Left renal pelvis (tissue), 4 donors: ENCODE measurements at places on chromosomes 1 and 21. TPM values are rescaled to one million over a fixed set of nuclear protein-coding genes. Genes with fewer than 3 reads are reported as not detected.

GRCh38 chr1:230611128-230611877 is 31.0 kb upstream of the COG2 start:
- DNase-seq, result no peak

DNA sequence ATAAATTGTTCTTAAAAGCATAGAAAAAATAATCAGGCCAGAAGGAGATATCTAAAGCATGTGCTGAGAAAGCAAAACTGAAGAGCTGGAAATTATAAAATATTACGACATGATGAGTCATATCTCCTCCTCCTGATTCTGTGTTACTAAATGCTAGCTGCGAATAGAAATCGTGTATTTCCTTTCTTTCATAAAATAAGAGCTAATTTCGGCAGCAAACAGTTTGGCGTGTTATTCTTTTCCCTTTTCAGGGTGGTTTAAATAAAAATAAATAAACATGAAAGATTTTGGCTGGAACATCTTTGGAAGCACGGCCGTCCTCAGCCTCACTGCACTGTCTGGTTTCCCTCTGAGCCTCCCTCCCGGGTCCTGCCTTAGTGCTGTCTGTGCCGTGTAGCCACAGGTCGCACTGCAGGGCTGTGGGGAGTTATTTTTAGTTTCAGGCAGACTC is 56.0 kb downstream of the ADARB1 start:
- DNase-seq, result no peak

- no peak for DNase-seq
Observed at GRCh38 chr1:230284891-230285290, 141.2 kb downstream of the PGBD5 start.

DNA sequence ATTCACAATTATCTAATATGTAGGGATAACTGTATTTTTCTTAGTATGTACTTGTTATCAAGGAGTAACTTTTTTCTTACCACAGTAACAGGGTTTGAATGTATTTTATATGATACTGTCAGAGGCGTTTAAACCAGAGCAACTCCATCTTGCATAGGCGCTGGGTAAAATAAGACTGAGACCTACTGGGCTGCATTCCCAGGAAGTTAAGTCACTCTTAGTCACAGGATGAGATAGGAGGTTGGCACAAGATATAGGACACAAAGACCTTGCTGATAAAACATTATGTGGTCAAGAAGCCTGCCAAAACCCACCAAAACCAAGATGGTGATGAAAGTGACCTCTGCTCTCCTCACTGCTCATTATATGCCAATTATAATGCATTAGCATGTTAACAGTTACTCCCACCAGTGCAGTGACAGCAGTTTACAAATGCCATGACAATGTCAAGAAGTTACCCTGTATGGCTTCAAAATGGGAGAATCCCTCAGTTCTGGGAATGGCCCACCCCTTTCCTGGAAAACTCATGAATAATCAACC is 64.8 kb downstream of the RPE65 start:
- DNase-seq, result no peak

DNA sequence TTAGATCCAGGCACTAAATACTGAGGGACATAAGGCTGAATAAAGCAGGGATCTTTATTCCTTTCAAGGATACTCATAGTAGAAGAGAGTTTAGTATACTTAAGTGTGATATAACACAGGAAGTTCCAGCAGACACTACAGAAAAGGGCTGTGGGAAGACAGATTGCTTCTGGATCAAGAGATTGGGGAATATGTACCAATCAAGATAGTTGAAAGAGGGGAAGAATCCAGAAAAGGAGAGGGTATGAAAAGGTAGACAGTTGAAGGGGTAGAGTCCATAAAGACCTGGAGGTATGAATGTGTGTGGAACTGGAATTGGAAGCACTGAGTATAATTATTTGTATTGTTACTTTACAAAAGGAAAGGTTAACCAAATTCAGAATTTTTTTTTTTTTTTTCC is 2.4 kb downstream of the RPS6KC1 start:
- no peak for DNase-seq

- no peak for DNase-seq
Observed at GRCh38 chr1:53450225-53450624, 9.0 kb upstream of the DMRTB1 start.

GRCh38 chr1:100722221-100722620 is 2.7 kb downstream of the VCAM1 start:
- no peak for DNase-seq

GRCh38 chr1:113217447-113218208 is 144.6 kb downstream of the LRIG2 start:
- DNase-seq, result no peak

GRCh38 chr1:81880781-81881180 is 80.0 kb downstream of the ADGRL2 start:
- no peak for DNase-seq

- DNase-seq, result no peak
Observed at GRCh38 chr1:224212618-224213061, 29.6 kb downstream of the DEGS1 start.

GRCh38 chr1:199861020-199861795 is 166.3 kb upstream of the NR5A2 start:
- DNase-seq, result no peak

DNA sequence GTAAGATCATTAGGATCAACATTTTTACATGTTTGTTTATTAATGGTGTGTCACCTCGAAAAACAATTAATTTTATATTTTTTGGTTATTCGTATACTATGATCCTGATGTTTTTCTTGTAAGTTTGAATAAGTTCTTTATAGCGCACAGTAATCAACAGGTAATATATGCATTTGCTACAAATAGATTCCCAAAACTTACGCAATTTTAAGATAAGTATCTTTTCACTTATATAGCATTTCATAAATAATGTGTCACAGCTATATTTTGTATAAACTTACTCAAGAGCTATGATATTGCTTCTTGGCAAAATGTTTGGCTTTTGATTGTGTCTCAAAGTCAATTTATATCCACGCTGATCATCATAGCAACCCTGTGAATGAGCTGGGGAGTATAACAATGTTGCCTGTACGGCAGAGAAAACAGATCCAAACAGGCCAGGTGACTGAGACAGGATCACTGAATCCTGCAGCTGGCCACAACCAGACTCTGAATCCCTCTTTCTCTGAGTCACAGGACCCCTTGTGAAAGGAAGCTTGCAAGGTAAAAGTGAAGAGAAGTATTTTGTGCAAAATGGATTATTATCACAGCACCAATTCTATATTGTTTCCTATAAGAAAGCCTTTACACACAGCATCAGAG is 48.6 kb downstream of the GNG12 start:
- DNase-seq, result no peak

GRCh38 chr1:246332078-246332477 is 175.0 kb downstream of the SMYD3 start:
- DNase-seq, result no peak

DNA sequence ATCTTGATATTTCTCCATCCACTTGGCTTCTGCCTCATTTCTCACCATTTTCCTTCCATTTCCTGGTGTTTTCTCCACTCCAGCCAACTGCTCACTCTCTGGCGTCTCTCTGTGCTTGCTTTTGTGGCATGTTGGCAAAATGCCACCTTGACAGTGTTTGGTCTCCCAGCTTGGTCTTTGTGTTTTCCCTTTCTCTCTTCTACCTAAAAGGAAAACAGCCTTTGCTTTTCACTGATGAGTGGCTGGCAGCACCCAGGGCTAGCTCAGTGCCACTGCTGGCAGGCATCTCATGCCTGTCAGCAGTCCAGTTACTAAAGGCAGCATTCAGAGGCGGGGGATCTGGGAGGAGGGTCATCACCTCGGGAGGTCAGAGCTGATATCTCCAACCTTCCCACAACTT is 55.3 kb upstream of the DSCAM start:
- no peak for DNase-seq

DNA sequence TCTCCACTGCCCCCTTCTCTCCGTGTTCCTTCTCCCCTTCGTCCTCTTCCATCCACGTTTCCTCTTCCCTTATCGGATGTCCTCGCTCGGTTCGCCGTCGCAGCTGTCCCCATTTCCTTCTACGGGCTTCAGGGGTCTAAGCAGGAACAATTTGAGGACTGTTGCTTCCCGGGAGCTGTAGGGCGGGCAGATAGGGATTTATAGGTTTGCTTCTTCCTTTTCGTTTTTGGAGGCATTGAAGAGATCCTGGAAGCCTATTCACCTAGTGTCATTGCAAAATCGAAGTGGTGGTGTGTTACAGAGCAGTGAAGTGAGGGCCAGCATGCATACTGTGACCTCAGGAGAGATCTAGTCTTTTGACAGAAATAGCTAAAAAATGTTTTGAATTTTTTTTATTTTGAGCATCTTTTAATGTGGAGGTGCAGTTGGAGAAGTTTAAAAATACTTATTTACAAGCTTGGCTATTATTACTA is 897 bp downstream of the ZYG11B start:
- no peak for DNase-seq

OR2T33 gene
- polyA plus RNA-seq, result not detected

SH3BGR gene
- 3.3 TPM for polyA plus RNA-seq

CYYR1 gene
- polyA plus RNA-seq, result 79.4 TPM

CFAP107 gene
- polyA plus RNA-seq, result 1.1 TPM

MMEL1 gene
- polyA plus RNA-seq, result 0.10 TPM

TNNT2 gene
- 55.1 TPM for polyA plus RNA-seq
